ENCODE measurements at places on chromosomes 12 and 14.
A peak's percentile ranks its signal among the peaks of the same experiment; 100 is the strongest.

DNA sequence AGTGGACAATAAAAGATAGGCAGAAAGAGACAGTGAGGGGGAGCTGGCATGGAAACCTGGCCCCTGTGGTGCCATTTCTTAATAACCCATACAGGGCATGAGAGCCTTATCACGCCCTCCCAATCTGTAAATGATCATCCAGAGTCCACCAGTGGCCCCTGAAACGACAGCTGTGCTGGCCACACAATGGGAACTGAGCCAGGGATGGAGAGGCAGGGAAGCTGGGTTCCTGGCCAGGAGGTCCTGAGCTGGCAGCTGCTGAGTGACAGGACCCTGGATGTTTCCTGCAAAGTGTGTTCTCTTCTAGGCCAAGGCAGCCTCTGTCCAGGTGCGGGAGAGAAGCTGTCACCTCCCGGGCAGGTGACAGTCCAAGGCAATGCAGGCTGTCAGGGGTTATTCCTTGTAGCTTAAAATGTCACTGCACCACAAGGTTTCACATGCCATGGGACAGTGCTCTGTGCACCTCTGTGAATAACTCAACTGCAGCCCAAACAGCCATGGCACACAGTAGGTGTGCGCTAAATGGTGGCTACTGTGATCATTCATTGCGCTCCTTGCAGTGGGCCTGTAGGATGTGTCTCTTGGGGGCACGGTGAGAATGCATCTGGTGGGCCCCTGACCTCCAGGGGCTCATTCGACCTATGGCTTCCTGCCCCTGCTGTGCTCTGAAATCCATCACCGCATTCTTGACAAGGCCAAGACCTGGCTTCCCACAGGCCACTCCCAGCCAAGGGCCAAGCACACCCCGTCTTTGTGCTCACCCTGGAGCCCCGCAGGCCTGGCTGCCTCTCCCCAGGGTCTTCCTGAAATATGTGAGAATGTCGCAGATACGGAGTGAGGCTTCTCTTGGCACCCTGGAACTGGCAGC lies 46.3 kb upstream of the BCL11B start:
- no peak for DNase-seq

- no peak for DNase-seq
These were observed 17.3 kb downstream of the EML1 start for GRCh38 chr14:99810559-99810874.

- DNase-seq = no peak
These were observed 37.5 kb downstream of the SLC38A4 start for GRCh38 chr12:46788072-46788887.

GRCh38 chr14:77004711-77005460 lies 23.6 kb downstream of the IRF2BPL start:
- DNase-seq = no peak

DNA sequence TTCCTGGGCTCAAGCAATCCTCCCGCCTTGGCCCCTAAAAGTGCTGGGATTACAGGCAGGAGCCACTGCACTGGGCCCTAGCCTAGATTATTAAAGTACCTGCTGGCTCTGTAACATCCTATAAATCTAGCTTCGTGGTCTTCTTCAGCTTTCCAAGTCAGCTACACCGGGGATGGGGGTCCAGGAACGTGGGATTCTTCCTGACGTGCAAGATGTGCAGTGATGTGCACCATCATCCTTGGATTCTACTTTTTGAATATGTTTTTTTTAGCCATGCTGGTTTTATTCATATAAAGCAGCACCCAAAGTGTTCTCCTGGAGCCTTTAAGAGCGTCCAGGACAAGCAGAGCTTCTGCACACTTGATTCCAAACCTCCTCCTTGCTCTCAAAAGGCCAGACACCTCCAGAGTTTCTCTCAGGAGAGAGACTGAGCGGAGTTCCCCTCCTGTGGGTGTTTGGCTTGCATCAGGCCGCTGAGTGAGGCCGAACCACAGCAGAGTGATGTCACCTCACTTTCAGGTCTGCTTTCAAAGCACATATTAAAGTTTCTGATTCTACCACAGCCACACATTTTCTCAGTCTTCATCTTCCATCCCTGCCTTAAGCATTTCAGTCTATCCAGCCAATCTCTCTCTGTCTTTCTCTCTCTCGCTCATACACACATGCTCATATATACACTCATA lies 33.4 kb downstream of the VCPKMT start:
- DNase-seq = peak; percentile 92

GRCh38 chr14:104384776-104385071 lies 194.8 kb upstream of the C14orf180 start:
- DNase-seq = no peak

DNA sequence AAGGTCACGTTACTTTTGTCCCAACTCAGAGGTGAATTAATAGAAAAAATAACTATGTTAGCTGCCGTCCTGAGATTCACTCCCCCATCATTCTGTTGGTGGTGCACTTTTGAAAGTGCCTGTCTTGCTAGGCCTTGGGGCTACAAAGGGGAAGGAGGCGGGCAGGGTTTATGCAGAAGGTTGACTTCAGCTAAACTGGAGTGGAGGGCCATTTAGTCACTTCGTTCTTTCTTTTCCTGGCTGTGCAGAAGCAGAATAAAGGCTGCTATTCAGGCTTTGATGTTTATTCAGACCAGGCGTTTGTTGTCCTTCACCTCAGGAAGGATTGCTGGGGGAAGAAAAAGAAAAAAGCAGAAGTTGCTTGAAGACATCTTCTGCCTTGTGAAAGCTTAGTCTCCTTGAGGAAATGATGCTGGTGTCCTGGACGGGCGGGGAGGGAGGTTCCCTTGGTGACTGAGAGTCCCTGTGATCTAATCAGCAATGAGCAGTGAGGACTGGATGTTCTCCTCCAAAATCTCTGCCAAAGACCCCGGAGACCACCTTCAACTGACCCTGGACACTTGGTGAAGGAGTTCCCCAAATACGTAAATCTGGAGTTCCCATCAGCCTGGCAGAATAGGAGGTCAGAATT lies 4.0 kb downstream of the GLT1D1 start:
- DNase-seq = no peak

DNA sequence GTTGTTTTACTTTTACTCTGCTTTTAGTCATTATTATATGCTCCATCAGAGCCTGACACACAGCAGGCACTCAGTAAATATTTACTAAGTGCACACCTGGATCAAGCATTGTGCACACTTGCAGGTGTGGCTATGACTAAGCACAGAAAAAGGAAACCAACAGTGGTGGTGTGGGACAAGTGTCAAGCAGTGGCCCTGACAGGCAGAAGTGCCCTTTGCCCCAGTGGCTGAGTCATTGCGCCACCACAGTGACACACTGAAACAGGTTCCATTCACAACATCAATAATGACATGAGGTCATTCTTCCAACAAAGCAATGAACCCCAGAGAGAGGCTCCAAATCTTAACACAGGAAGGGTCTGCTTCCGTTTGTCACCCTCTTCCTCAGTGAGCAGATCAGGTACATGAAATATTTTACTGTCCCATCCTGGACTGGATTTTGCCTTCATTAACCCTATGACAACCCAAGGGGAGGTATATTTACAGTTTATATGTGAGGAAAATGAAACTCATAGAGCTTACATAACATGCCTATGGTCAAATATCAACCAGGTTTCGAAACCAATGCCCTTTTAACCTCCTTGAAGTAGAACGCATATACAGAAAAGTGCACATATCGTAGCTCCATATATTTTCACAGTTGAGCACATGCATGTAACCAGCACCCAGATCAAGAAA lies 82.6 kb upstream of the GTF2A1 start:
- DNase-seq = peak; percentile 9

GRCh38 chr12:114750917-114751316 lies 66.9 kb upstream of the TBX3 start:
- DNase-seq = no peak

DNA sequence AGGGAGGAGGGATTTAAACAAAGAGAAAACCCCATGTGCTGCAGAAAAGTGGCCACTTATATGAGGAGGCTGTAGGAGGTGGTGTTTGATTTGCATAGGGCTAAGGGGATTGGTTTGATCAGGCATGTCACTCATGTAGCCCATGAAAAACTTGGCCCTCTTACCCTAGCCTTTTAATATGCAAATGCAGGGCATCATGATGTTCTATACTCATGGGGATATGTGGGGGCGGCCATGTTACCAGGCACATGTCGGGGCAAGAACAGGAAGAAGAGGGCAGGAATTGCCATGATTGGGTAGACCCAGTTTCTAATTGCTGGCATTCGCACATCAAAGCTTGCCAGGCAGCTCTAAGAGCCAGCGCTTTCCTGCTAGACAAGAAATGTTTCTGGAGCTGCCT lies 28.8 kb downstream of the KLRK1 start:
- no peak for DNase-seq

DNA sequence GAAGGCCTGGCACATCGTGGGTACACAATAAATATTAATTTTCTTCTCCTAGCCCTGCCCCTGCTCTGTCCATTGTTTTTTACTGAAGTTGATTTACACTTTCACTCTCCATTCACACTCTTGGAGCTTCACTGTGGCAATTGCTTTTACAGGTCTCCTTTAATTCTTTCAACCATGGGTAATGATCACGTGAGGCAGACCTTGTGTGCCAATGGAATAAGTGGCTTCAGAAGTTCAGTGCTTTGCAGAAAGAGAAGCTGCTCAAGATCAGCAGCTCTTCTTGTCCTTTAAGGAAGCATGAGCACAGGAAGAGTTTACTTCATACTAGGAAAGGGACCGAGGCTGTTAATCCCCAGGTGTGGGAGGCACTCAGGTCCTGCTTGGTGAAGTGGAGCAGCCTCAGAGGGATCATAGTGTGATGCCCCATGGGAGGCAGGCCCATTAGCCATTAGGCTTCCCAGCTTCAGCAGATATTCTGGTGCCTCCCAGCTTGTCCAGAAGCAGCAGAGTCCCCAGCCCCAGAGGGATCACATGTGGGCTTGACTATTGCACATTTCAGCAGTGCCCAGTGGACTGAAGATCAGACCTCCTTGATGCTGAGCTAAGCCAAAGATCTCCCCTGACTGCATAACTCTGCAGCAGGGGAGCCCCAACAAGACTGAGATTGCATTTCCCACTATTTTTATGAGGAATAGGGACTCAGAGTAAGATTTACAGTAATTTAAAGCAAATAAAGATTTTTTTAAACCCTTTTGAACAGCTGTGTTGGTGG lies 5.0 kb upstream of the SLC35F4 start:
- no peak for DNase-seq

DNA sequence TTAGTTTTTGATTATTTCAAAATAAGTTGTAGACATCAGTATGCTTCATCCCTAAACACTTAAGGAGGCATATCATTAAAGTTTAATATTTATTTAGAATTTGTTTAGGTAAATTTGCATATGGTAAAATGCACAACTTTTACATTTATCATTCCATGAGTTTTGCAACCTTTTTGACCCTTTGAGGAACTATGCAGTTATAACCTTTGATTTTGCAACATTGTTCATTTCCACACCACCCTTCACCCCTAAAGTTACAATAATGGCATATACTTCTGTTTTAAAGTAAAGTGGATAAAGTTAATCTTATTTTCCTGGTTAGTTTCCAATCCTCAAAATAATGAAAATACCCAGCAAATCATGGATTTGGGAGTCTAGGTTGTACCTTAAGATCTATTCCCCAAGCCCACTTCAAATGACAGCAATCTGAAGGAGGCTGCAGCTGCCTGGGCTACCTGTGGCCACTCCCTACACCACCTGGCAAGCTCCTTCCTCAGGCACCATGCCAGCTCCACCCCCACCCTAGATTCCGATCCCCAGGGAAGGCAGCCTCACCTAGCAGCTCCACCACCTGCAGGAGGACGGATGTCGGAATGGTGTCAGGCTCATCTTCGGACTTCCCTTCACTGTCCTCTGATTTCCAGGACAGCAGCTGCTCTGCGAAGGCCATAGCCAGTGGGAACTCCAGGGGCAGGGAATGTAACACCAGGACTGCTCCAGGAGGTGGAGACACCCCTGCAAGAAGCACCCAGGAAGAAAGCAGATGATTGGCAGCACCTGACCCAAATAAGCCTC lies 65.1 kb downstream of the TRAFD1 start:
- DNase-seq = no peak
